Lower lobe of right lung (tissue), 2 donors: ENCODE measurements at places on chromosomes 6 and 20.

DNA sequence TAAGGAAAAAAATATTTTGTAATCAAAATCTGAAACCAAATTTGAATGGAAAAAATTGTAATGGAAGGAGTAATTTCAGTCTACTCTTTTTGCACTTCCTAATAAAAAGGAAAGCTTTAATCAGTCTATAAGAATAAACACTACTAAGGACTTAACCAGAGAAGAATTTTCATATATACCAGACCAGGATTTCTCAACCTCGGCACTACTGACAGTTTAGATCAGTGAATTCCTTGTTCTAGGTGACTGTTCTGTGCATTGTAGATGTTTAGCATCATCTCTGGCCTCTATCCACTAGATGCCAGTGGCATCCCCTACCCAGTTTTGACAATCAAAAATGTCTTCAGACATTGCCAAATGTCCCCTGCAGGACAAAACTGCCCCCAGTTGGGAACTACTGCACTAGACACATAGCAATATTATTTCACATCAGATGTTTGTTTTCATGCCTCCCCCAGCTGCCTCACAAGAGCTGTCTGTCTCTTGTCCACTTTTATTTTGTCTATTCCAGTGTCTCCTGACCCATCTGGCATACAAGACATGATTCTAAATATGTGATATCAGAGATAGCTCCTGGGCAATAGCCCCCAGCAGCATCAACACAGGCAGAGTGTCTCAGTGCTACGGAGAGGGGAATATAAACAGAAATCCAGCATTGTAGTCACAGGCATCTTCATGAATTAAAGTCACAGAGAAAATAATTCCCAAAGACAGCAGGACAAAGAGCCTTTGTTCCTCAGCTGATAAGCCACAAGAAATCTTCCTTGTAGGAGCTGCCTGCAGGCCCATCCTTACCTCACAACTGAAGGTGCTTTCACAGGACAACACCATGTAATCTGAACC, 27.0 kb downstream of the DNAAF9 start:
- no peak for DNase-seq

DNA sequence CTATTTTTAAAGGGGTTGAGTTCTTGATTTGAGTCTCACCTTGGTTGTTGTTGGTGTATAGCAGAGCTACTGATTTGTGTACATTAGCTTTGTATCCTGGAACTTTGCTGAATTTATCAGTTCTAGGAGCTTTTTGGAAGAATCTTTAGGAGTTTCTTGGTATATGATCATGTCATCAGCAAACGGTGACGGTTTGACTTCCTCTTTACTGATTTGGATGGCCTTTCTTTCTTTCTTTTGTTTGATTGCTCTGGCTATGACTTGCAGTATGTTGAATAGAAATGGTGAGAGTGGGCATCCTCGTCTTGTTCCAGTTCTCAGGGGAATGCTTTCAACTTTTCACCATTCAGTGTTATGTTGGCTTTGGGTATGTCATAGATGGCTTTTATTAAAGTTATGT, 64.0 kb downstream of the CDYL start:
- no peak for DNase-seq

DNA sequence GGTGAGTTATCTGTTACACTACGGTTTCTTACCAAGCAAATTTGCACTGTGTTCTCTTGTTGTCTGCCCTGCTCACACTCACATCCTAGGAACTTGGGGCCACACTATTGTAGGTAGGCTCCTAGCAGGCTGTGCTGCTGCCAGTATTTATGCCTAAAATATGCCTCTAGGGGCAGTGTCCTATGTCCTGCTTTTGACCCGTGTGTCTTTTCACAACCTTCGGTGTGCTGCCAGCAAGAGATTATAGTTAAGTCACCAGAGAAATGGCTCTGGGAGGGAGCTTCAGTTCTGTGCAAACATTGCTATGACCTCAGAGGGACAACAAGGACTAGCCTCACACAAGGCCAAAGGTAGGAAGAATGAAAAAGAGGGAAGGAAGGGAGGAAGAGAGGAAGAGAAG, 8.9 kb upstream of the TAAR5 start:
- DNase-seq, result no peak

GRCh38 chr6:100464903-100465700, at the start of gene SIM1:
TSS of gene SIM1 (minus strand) at chr6:100464921. CDS start at chr6:100463468, 1,453 bp downstream.
- DNase-seq, result no peak

DNA sequence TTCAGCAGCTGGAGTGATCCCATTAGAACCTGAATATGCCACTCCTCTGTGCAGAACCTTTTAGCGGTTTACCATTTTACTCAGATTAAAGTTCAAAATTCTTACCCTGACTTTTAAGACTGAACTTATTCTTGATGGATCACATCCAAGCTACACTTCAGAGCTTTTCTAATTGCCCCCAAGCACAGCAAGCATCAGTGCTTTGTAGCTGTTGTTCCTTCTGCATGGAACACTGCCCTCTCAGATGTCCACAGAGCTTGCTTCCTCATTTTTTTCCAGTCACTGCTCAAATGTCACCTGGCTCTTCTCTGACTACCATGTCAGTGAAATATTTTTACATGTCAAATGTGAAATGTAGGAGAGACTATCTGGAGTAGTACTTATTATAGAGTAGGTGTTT, 1.6 kb upstream of the SLC35B3 start:
- no peak for DNase-seq

- no peak for DNase-seq
Observed at GRCh38 chr6:158639056-158639455, 5.5 kb downstream of the DYNLT1 start.

- DNase-seq, result peak; percentile 14
Observed at GRCh38 chr20:25273046-25273445, 25.2 kb downstream of the PYGB start.
